ENCODE measurements at places on chromosomes 2 and 18.

DNA sequence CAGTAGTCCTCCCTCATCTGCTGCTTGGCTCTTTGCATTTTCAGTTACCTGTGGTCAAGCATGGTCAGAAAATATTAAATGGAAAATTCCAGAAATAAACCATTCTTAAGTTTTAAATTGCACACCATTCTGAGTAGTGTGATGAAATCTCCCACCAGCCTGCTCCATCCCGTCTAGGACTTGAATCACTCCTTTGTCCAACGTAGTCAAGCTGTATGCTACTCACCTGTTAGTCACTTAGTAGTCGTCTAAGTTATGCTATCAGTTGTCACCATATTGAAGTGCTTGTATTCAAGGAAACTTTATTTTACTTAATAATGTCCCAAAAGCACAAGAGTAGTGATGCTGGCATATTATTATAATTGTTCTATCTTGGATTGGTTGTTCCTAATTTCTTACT lies 172.5 kb downstream of the FIGN start:
- DNase-seq = no peak

DNA sequence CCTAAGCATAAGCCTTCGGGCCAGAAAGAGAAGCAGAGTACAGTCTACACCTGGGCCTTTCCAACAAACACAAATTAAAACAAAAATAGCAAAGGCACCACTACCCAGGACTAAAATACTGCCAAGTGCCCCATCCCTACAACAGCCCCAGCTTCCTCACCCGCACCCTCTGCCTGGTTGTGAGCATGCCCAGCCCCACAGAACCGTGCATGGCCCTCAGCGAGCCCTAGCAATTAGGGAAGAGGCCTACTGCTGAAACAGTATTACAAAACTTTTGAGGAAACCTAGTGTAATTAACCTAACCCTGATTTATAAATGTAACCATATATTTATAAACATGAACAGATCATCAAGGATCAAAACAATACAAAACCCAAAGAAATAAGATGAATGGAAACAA lies 44.2 kb downstream of the FARSB start:
- DNase-seq = no peak

DNA sequence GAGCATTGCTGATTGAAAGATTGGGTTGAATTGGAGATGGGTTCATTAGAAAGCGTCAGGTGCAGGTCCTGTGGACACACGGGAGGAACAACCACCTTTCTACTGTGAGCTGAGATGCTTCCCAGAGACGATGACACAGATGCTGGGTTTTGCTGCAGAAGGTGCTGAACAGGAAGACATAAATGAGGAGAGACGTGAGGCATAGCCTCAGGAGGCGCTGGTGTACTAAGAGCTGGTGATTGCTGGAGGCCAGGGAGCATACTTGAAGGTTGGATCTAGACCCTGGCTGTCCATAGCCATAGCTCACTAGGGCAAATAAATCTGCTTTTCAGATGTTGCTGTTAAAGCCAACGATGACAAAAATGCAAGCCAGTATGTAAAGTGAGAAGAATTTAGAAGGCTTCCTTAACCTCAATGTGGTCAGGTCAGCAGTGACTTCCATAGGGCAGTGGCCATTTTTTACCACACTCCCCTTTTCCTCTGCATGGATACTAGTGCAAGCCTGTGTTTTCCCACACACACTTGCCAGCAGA lies 153.7 kb downstream of the SOX11 start:
- DNase-seq = no peak

DNA sequence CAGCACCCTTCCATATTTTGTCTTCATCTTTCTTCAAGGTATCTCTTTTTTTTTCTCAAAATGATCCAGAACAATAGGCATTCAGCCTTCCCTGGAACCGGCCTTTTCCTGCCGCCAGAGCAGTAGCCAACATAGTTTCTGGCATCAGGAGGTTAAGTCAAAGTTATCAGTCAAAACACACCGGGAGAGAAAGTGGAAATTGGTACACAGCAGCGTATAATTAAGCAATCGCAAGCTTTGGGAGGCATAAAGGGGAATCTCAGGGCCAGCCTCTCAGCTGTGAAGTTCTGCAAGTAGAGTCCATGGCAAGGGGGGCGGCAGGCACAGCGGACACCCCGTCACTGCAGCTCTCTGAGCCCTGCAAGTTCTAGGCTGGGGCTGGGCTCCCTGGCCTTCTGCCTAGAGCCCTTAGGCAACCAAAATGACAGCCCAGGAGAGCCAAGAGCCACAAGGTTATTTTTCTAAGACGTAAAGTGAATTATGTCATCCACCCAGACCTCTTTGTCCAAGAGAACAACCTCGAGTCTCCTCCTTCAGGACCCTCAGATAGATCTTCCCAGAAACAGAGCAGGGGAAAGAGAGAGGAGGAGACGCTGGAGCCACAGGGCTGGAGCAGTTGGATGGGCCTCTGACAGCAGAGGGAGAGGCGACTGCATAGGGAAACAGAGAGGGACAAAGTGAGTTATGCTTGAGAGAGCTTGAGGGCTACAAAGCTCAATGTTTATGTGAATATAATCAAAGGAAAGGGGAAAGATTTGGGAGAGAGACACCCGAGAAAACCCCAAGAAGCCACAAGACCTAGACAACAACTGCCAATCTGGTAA lies 114.7 kb downstream of the BCL2L11 start:
- no peak for DNase-seq

- no peak for DNase-seq
Observed at GRCh38 chr2:195622966-195623365, 34.1 kb upstream of the SLC39A10 start.

- DNase-seq = no peak
Observed at GRCh38 chr2:29114586-29114945, 649 bp upstream of the CLIP4 start.

DNA sequence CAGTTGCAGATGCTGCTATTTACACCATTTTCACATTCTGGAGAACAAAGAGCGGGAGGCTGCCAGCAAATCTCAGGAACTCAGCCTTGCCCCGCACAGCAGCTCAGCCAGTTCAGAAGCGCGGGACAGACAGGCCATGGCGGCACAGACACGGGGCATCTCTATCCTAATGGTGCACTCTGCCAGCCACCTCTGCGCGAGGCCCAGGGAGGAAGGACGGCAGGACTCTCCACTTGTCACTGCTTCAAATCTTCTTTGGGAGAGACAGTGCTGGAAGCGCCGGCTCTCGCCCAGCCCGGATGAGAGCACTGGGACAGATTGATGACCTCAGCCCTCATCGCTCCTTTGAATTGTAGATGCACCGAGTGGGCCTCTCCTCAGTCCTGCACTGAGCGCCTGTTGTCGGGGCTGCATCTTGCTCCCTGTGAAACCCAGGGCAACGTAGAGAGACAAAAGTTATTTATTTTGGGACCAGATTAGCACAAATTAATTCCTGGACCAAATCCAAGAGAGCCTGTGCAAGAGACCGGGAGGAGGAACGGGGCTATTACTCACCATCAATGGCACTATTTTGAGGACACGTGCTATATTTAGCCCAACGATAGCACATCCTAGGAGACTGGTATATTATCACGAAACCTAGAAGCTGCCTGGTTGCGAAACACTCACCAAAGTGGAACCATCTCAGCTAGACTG lies 211.4 kb upstream of the SMIM21 start:
- DNase-seq = no peak

DNA sequence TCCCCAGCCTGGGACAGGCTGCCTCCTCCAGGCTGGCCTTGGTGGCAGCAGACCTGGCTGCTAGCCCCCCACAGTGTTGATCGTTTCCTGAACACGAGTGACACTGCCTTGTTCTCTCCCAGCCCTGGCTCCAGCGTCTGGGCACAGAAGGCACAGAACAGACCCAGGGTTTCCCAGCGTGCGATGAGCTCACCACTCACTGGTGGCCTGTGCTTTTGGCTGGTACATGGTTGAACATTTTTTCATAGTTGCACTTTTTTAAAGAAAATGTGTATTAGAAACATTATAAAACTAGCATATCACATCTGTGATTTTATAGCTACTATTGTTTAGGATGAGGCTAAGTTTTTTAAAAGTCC lies 40.9 kb downstream of the SCTR start:
- DNase-seq = no peak

GRCh38 chr2:28286678-28287077 lies 106.0 kb upstream of the FOSL2 start:
- DNase-seq = no peak

DNA sequence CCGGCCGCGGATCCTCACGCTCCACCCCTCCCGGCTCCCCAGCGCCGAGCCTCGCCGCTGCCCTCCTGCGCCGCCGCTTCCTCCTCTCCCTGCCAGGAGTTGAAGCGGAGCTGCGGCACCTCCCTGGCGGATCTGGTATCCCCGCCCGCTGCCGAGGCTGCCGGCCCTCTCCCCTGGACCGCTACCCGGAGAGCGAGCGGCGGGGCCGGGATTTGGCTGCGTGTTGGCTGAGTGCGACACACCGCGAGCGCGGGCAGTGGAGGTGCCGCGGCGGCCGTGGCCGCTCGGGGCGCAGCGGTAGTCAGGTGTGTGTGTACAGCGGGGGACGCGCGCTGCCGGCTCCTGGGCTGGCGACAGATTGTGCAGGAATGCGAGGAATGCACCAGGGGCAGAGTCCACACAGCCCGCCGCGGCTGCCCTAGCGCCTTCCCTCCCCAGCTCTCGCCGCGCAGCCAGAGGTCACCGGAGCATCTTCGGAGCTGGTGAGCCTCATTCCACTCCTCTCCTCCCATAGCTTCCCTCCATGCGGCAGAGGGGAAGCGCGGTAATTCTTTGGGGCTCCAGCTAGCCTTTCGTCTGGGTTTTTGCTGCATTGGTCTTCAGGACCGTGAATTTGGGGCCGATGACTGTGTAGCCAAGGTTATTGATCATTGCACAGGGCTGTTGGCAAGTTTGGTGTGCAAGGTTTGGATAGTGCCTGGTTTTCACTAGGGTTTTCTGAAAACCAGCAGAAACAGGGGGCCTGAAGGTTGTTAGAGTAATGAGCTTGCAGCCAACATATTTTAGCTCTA lies 1.3 kb downstream of the PKP4 start:
- DNase-seq = peak; percentile 62

GRCh38 chr18:21254576-21254975 lies 12.5 kb downstream of the GREB1L start:
- no peak for DNase-seq

DNA sequence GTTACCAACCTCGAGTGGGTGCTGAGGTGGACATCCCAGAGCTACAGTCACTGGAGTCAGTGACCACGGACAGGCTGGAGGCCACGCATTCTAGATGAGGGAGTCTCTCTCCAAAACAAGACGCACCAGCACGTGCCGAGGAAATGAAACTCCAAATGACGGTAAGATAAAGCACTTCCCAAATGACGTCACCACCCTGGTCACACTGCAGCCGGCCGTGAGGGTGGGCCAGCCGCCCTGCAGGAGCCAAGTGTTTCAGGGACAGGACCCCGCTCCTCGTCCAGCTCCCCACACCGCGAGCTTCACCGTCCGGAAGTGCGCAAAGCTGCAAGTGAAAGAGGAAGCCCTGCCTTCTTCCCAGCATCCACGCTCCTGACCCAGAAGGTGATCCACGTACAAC lies 99.4 kb downstream of the ZNF516 start:
- DNase-seq = no peak

GRCh38 chr2:45892425-45892745 lies 240.9 kb downstream of the PRKCE start:
- DNase-seq = no peak

- no peak for DNase-seq
Observed at GRCh38 chr2:54189539-54189938, 66.5 kb downstream of the TSPYL6 start.

DNA sequence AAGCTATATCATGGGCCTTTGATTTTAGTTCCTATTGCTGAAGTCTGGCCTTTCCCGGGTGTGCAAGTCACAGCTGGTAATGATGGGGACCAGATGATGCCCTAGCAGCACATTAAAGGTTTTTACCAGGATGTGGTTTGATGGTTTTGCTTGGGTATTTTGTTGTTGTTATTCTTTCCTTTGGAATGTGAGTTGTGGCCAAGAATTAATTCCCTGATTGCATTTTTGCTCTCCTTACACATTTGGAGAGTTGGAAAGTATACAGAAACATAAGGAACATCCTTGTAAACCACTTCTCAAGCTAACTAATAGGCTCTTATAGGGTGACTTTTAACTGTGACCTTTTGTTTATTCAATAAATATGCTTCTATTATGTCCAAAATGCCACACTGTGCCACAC lies 154.1 kb upstream of the MMADHC start:
- no peak for DNase-seq

DNA sequence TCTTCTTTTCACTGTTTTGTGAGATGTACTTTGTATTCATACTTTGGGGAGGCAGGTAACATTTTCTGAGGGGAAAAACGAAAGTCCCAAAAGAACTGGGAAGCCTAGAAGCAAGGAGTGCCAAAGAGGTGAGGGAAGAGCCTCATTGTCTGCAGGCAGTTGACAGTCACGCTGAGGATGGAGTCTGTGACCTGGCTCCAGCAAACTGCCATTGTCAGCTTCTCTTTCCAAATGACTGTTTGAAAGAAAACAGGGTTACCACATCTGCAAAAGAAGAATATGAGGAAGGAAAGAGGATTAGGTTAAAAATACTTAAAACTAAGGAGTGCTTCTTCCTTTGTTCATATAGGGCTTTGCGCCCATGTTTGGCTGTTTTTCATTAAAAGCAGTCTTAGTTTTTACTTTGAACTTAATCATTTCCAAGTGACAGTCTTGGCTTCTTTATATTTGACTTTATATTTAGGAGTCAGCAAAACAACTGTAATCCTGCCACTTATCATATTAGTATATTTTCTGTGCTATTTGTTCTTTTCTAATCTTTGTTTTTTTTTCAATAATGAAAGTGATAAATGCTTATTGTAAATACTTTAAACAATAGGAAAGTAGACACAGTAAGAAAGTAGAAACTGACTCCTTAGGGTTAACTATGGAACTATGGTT lies 35.0 kb downstream of the CERS6 start:
- DNase-seq = no peak

DNA sequence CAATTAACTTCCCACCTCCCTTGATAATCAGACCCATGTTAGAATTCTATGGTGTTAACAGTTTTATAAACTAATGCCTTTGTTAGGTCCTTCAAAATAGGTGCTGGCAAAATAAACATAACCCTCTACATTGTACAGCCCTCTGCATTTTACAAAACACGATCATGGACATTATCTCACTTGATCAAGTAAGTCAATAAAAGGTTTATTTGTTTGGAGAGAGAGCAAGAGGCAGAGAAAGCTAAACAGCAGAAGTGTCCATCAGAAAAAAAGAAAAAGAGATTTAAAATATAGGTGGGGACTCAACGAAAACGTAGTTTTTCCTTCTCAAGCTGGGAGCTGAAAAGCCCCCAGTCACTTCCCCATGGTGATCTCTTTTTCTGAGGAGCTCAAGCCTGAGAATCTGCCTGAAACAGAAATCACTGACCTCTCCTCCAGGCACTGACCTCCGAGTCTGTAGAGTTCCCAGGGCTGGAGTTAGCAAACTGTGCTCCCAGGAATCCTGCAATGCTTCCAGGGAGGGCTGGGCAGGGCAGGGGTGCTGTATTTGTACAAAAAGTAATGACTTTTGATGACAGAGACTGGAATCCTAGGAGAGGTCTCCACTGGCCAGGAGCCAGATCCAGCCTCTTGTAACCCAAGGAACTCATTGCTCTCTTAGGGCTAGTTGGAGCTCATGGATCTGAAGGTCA lies 137.8 kb upstream of the KLHL29 start:
- no peak for DNase-seq

DNA sequence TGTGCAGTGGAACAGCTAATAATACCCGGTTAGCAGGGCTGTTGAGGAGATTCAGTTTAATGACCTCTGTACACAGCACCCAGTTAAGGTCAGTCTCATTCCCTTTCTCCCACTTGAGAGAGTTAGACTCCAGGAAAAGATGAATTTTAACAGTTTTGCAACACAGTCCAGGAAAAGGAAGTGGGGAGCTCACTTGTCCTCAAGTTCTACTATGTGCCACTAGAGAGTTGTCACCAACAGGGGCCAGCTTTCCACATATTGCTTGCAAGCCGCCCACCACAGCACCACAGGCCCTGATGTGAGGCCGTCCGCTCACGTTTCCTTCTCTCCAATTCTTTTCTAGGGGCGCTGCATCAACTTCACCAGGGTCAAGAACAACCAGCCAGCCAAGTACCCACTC lies 142.1 kb downstream of the GFPT1 start:
- DNase-seq = no peak

Measured in central memory CD4-positive, alpha-beta T cell (primary cell).